B cell (primary cell): ENCODE measurements at places on chromosomes 5 and 9. TPM values are rescaled to one million over a fixed set of nuclear protein-coding genes. Genes with fewer than 3 reads are reported as not detected.

The SPATA31C1 gene
- not detected in 2 replicates for total RNA-seq

GRCh38 chr5:124262470-124262869, 484.0 kb downstream of the ZNF608 start:
- no peaks in the 10 kb centered on the region for H3K4me1 ChIP-seq
- no peak overlapping the region for H3K4me3 ChIP-seq
- H3K27me3 ChIP-seq, result no peaks in the 10 kb centered on the region
- H3K36me3 ChIP-seq, result no peaks in the 10 kb centered on the region
- H3K27ac ChIP-seq, result no peak overlapping the region

GRCh38 chr9:115615000-115615401, 497.0 kb upstream of the TNC start:
- no peaks in the 10 kb centered on the region for H3K4me1 ChIP-seq
- H3K27me3 ChIP-seq, result no peaks in the 10 kb centered on the region
- no peak overlapping the region for H3K27ac ChIP-seq
- DNase-seq, result no peak
- H3K4me3 ChIP-seq, result no peak overlapping the region

The TRPM3 gene
- not detected in 2 replicates for total RNA-seq

The UQCRQ gene
- total RNA-seq, result 78.5 and 90.0 TPM in 2 replicates

DNA sequence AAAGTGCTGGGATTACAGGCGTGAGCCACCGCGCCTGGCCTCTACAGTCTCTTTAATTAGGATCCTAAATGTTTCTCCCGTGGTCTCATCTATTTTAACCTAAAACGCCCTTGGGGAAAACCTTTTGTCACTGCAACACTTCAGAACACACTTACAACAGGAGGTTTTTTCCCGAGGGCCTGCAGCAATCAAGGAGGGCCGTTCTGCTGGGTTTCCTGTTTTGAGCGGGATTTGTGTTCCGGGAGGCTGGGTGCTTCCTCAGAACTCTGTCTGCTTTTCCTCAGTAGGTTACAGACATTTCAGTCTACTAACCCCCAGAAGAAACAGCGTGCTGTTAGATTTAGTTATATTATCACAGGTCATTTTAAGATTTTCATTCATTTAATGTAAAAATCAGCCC, 65.4 kb upstream of the IRX4 start:
- H3K36me3 ChIP-seq, result no peaks in the 10 kb centered on the region
- no peak for DNase-seq
- H3K27ac ChIP-seq, result no peak overlapping the region
- H3K4me3 ChIP-seq, result no peak overlapping the region

The TDRD7 gene
- 19.7 and 20.6 TPM in 2 replicates for total RNA-seq

The LRRC14B gene
- not detected in 2 replicates for total RNA-seq

DNA sequence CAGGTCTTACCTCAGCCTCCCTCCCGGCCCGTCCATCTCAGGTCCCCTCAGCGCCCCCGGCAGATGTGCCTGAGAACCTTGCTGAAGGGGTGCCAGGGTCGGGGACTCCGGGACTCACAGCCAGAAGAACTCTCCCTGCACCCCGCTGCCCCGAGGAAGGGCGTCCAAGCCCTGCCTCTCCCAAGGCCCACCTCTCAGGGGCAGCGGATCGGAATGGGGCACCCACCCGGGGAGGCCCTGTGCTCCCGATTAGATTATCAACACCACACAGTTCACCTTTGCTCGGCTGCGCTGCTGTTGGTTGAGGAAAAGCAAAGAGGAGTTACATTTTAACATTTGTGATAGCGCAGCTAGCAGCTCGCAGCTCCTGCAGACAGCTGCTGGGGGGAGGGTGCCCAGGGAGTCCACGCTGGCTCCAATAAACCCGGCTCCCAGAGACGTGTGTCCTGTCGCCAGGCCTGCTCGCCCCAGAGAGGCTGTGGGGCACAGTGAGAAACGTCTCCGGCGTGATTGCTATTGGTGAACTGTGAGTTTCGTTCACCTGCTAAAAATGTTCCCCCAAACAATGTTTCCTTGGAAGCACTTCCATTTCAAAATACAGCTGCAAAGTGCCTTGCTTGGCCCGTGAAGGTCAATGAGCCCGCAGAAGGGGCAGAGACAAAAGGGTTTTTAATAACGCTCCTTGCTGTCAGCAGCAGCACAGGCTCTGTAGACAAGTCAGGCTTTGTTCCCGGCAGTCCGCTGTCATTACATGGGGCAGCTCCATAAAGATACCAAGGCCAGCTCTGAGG, 18.6 kb upstream of the SLC6A19 start:
- no peaks in the 10 kb centered on the region for H3K4me1 ChIP-seq
- no peak overlapping the region for H3K4me3 ChIP-seq
- H3K36me3 ChIP-seq, result no peaks in the 10 kb centered on the region
- no peak overlapping the region for H3K27ac ChIP-seq

DNA sequence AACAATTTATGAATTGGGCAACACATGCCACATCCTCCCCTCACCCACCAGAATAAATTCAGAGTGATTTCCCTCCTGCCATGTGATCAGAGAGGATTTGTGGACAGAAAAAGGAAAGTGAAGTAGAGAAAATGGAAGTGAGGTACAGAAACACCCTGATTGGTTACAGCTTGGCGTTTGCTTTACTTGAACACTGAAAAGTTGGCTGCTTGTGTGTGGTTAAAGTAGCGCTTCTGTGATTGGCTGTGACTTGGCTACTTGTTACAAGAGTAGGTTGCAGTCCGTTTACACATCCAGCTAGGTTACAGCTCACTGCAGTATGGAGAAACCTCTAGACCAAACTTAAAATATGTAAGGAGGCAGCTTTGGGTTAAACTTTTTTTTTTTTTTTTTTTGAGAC, 205.2 kb upstream of the ZNF608 start:
- H3K4me1 ChIP-seq, result peaks cover 12% of the 10 kb centered on the region
- H3K36me3 ChIP-seq, result no peaks in the 10 kb centered on the region
- DNase-seq, result peak; percentile 57
- peak overlapping the region; percentile 84 for H3K27ac ChIP-seq
- H3K4me3 ChIP-seq, result peak overlapping the region; percentile 27

The KCNMB1 gene
- total RNA-seq, result not detected in 2 replicates

DNA sequence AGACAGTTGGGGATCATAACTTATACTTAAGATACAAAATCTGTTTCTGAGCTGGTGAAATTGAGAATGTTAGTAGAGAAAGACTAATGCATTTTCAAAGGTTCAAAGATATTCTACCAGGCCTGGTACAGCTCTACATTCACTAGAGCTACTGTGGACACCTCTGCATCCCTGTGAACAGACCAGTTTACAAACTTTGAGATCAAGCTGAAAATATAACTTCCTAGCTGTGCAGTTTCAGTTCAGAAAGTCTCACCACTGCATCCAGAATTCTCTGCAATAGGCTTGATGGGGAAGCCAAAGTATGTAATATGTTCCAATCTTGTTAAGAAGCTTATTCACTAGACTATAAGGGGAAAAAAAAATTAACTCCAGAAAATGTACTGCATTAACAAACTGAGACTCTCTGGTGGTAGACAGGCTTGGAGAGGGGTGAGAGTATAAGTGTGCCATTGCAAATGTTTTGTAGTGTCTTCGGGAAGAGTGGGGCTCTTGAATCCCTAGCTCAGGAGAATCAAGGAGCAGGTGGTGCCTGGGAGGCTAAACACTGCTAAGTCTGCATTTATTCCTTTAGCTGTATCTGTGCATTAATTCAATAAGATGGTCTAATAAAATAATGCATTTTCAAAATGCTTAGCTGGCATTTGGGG, 671.9 kb downstream of the NR2F1-AS1 start:
- no peaks in the 10 kb centered on the region for H3K36me3 ChIP-seq
- H3K27me3 ChIP-seq, result no peaks in the 10 kb centered on the region
- no peak for DNase-seq
- no peak overlapping the region for H3K27ac ChIP-seq
- H3K4me3 ChIP-seq, result no peak overlapping the region

GRCh38 chr5:90533794-90534193, 4.4 kb upstream of the LYSMD3 start:
- H3K27ac ChIP-seq, result no peak overlapping the region
- peaks cover 32% of the 10 kb centered on the region for H3K27me3 ChIP-seq
- no peaks in the 10 kb centered on the region for H3K36me3 ChIP-seq
- peaks cover 5% of the 10 kb centered on the region for H3K4me1 ChIP-seq
- no peak for DNase-seq

The CAPSL gene
- total RNA-seq, result not detected in 2 replicates

The CRHBP gene
- total RNA-seq, result 0.62 and 1.1 TPM in 2 replicates

- no peak overlapping the region for H3K4me3 ChIP-seq
- H3K27me3 ChIP-seq, result no peaks in the 10 kb centered on the region
- DNase-seq, result no peak
- H3K27ac ChIP-seq, result no peak overlapping the region
- no peaks in the 10 kb centered on the region for H3K36me3 ChIP-seq
- peaks cover 21% of the 10 kb centered on the region for H3K4me1 ChIP-seq
These were observed 98.3 kb downstream of the UGCG start for GRCh38 chr9:111994831-111995458.

The FCN1 gene
- total RNA-seq, result 2.1 and 2.2 TPM in 2 replicates

The HMCN2 gene
- total RNA-seq, result 0.05 TPM in 1 of 2 replicates, not detected in the other

The PCDHGC3 gene
- 1.9 and 2.0 TPM in 2 replicates for total RNA-seq

The IFNA5 gene
- total RNA-seq, result not detected in 2 replicates

DNA sequence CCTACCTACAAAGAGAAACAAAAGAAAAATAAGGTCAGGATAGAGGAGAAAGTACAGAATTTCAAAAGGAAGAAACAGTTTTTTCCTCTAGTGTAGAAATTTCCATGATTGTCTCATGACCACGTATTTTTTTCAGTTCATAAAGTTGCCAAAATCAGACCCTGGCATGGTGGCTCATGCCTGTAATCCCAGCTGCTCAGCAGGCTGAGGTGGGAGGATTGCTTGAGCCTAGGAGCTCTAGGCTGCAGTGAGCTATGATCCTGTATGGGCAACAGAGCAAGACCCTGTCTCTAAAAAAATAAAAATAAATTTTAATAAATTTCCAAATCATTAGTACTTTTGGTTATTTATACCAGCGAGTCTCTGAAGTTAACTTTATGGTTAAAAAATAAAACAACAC, 37.8 kb downstream of the CWC27 start:
- no peak overlapping the region for H3K27ac ChIP-seq
- no peaks in the 10 kb centered on the region for H3K27me3 ChIP-seq
- no peak for DNase-seq
- H3K4me3 ChIP-seq, result no peak overlapping the region
- H3K4me1 ChIP-seq, result no peaks in the 10 kb centered on the region
- H3K36me3 ChIP-seq, result peaks cover 17% of the 10 kb centered on the region

- H3K4me3 ChIP-seq, result no peak overlapping the region
- H3K36me3 ChIP-seq, result peaks cover 14% of the 10 kb centered on the region
- no peaks in the 10 kb centered on the region for H3K27me3 ChIP-seq
- H3K4me1 ChIP-seq, result no peaks in the 10 kb centered on the region
These were observed 69.8 kb downstream of the KDM4C start for GRCh38 chr9:6827439-6828145.

- no peaks in the 10 kb centered on the region for H3K4me1 ChIP-seq
- H3K27ac ChIP-seq, result no peak overlapping the region
- H3K4me3 ChIP-seq, result no peak overlapping the region
- no peaks in the 10 kb centered on the region for H3K36me3 ChIP-seq
- no peaks in the 10 kb centered on the region for H3K27me3 ChIP-seq
- DNase-seq, result no peak
These were observed 146.4 kb upstream of the SHB start for GRCh38 chr9:38215465-38215864.

- no peak overlapping the region for H3K4me3 ChIP-seq
- no peak for DNase-seq
- no peaks in the 10 kb centered on the region for H3K4me1 ChIP-seq
- no peaks in the 10 kb centered on the region for H3K36me3 ChIP-seq
These were observed 22.1 kb upstream of the SLC25A51 start for GRCh38 chr9:37925786-37926736.

DNA sequence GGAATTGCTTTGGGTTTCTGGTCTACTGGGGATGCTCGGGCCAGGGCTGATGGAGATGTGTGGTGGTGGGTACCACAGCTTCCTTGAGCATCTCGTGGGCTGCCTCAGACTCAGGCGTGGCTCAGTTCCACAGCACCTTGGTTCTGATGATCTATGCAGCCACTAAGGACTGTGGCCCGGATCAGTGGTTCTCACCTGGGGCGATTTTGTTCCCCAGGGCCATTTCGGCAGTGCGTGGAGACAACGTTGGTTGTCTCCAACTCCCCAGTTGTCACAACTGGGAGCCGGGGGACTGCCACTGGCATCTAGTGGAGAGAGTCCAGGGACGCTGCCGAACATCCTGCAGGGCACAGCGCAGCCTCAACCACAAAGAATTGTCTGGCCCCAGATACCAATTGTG, 47.7 kb downstream of the FGF18 start:
- no peak for DNase-seq
- H3K36me3 ChIP-seq, result no peaks in the 10 kb centered on the region
- no peak overlapping the region for H3K27ac ChIP-seq
- H3K4me1 ChIP-seq, result no peaks in the 10 kb centered on the region

The SLC6A19 gene
- not detected in 2 replicates for total RNA-seq

DNA sequence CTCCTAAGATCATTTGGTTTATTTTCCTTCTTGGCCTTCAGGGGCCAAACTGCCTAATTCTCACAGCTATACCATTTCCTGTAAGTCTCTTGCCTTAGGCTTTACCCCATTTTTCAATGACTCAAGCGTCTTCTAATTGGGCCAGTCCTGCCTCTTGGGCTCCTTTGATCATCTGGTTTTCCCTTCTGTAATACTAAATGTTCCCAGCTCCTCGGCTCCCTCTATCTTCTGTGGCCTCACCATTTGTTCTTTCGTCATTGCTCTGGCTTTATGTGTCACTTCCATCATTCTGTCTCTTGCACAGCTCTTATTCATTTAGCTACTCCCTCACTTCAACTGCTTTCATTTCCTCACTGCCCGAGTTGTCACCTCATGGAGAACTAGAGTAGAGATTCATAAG, 14.5 kb upstream of the SPINK7 start:
- H3K27me3 ChIP-seq, result no peaks in the 10 kb centered on the region
- no peaks in the 10 kb centered on the region for H3K4me1 ChIP-seq
- H3K27ac ChIP-seq, result no peak overlapping the region
- H3K4me3 ChIP-seq, result no peak overlapping the region
- no peaks in the 10 kb centered on the region for H3K36me3 ChIP-seq

DNA sequence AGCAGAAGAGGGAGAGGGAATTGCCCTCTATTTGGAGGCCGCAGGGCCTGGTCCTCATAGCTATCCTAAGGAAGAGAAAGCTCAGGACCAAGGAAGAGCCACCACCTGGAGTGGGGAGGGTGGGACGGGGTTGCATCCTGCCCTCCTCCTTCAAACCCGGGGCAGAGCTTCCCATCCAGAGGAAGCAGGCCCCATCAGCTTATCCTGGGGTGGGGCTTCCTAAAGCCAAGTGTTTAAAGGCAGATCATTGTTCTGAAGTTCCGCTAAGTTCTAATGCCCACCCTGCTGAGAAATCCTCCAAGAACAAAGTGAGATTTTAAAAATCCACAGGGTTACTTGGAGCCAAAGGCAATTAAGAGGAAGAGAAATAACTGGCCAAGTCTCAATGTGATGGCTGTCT, 210.3 kb downstream of the C9orf152 start:
- H3K4me1 ChIP-seq, result peaks cover 5% of the 10 kb centered on the region
- H3K36me3 ChIP-seq, result no peaks in the 10 kb centered on the region
- H3K27ac ChIP-seq, result no peak overlapping the region
- H3K27me3 ChIP-seq, result no peaks in the 10 kb centered on the region

- no peaks in the 10 kb centered on the region for H3K4me1 ChIP-seq
- no peaks in the 10 kb centered on the region for H3K36me3 ChIP-seq
- no peaks in the 10 kb centered on the region for H3K27me3 ChIP-seq
These were observed 66.5 kb downstream of the SEMA5A start for GRCh38 chr5:9479361-9479760.

GRCh38 chr9:73643379-73644013, 491.8 kb downstream of the ANXA1 start:
- no peak for DNase-seq
- H3K36me3 ChIP-seq, result no peaks in the 10 kb centered on the region
- H3K4me3 ChIP-seq, result no peak overlapping the region
- H3K27ac ChIP-seq, result no peak overlapping the region
- no peaks in the 10 kb centered on the region for H3K27me3 ChIP-seq

- DNase-seq, result no peak
- H3K4me3 ChIP-seq, result no peak overlapping the region
- H3K27me3 ChIP-seq, result no peaks in the 10 kb centered on the region
- H3K4me1 ChIP-seq, result peaks cover 6% of the 10 kb centered on the region
These were observed 45.2 kb upstream of the ANKRD55 start for GRCh38 chr5:56278335-56278753.

The SPAAR gene
- not detected in 2 replicates for total RNA-seq
